Nephron progenitor cell (in vitro differentiated cells): ENCODE measurements at places on chromosomes 2 and 18.

DNA sequence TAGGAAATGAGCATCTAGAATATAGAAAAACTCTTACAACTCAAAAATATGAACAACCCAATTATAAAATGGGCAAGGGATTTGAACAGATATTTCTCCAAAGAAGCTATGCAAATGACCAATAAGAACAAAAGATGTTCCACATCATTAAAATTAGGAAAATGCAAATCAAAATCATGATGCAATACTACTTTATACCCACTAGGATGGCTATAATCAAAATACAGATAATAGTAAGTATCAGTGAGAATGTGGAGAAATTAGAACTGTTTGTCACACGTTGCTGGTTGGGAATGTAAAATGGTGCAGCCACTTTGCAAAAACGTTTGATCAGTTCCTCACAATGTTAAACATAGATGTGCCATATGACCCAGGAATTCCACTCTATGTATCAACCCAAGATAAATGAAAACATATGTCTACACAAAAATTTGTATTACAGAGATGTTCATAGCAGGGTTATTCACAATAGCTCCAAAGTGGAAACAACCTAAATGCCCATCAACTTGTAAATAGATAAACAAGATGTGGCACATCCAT lies 558.4 kb downstream of the SLC4A3 start:
- no peak for DNase-seq

GRCh38 chr2:63192889-63193774 lies 142.5 kb downstream of the OTX1 start:
- DNase-seq, result no peak

DNA sequence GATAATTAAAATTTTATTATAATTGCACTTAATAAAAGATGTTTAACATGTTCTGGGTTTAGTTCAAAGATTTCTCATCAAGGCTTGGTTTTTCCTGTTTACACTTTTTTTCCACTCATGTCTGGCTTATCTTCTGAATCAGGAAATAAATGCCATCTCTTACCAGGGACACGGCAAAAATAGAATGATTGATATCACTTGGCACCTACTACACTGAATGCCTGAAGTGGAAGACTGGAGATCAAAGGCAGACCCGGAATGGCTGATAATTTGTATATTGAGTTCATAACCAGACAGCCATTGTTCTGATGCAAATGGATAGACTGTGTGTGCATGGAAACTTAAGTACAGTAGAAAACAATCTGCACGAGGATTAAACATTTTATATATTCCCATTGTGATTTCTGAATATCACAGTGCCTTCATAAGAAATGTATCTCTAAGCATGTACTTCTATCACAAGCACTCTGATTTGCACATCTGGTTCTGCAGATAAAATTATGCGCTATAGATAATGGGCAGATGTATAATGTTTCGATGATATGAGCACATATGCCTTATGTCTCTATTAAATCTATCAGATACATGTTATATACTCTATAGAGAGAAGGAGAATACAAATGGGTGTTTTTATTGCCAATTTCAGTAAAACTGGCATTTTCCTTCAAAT lies 304.8 kb downstream of the RND3 start:
- DNase-seq, result no peak

DNA sequence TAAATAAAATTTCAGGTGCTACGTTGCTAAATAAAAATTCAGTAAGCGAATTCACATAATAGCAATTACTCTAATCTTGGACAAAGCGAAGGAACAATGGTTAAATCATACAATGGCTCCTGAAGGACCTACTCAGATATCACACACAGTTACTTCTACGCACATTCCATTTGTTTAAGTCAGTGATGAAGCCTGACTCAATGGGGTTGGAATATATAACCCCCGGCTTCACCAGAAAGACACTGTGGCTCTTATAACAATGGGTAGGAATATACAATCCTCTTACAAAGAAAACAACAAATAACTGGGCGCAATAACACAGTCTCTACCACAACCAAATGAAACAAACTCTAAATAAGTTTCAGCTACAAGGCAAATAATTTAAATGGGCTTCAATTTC lies 349.5 kb downstream of the IRS1 start:
- DNase-seq, result no peak

DNA sequence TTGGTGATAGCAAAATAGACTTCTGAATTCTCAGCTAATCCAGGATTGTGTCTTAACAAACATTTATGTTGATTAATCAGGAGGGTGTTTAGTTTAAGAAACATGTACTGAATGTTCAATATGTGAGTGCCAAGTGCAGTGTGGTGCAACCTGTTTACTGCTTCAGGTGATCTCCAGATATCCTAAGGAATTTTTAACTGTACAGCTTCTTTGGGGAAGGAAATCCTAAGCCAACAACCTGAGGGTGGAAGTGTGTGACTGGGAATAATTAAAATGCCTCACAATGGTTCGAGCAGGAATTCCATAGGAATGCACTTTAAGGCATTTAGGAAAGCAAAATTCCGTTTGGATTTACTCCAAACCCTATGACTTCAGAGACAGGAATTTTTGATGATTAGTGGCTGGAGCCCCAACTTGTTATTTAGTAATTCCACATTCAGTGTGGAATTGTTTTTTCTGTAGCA lies 16.4 kb downstream of the CRIM1 start:
- no peak for DNase-seq

GRCh38 chr18:77170890-77171410 lies 38.4 kb upstream of the MBP start:
- no peak for DNase-seq
